Umbilical cord (tissue), 2 donors: ENCODE measurements at places on chromosomes 11 and 22. TPM values are rescaled to one million over a fixed set of nuclear protein-coding genes. Genes with fewer than 3 reads are reported as not detected.

DNA sequence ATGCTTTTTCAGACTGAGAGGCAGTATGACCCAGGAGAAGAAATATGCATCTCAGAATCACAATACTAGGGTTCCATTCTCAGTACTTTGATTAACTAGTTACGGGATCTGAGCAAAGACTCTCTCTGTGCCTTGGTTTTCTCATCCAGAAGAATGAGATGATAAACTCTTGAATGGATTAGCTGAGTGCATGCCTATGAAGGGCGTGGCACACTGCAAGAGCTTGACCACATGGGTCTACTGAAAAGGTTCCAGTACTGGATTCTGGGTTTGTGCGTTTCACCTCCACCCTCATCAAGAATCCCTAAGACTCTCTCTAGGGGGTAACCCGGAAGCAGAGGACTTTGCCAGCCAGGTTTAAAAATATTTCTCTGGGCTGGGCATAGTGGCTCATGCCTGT lies 25.6 kb downstream of the PGA5 start:
- no peak for DNase-seq

DNA sequence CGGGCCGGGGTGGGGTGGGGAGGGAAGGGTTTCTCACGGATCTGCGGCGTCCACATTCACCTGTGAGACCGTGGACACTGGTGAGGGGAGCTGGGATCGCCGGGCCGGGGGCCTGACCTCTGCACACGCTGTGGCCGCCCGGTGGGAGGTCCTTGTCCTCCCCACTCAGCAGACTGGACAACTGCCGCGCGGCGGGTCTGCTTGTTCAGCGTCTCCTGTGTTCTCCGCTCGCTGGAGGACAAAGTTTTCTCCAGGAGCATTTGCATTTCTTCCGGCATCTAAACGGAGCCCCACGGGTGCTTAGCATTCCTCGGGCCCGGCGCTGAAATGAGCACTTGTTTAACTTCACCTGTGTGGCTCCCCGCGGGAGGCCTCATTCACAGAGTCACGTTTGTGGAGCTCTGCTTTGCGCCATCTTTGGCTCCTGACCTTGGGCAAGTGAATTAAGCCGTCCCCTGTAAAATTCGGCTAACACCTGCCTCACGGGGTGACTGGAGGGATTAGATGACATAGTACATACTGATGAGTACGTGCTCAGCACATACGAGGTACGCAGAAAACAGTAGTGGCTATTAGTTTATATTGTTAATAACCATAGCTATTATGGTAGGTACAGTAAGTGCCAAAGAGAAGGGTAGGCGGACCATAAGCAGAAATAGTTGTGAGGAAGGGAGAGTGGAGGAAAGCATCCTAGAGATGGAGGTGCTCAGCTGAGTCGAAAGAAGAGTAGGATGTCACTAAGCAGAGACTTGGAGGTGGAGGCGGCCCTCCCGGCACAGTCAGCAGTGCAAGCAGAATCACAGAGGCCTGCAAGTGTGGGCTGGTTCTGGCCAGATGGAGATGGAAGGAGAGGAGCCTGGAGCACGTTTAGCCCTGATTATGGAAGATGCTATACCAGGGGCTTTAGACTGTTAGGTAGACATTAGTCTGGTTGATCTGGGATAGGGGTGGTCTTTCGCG lies 885 bp downstream of the TRMU start:
- no peak for DNase-seq

- no peak for DNase-seq
Measured at GRCh38 chr22:40690370-40690769, 11.1 kb downstream of the MCHR1 start.

DNA sequence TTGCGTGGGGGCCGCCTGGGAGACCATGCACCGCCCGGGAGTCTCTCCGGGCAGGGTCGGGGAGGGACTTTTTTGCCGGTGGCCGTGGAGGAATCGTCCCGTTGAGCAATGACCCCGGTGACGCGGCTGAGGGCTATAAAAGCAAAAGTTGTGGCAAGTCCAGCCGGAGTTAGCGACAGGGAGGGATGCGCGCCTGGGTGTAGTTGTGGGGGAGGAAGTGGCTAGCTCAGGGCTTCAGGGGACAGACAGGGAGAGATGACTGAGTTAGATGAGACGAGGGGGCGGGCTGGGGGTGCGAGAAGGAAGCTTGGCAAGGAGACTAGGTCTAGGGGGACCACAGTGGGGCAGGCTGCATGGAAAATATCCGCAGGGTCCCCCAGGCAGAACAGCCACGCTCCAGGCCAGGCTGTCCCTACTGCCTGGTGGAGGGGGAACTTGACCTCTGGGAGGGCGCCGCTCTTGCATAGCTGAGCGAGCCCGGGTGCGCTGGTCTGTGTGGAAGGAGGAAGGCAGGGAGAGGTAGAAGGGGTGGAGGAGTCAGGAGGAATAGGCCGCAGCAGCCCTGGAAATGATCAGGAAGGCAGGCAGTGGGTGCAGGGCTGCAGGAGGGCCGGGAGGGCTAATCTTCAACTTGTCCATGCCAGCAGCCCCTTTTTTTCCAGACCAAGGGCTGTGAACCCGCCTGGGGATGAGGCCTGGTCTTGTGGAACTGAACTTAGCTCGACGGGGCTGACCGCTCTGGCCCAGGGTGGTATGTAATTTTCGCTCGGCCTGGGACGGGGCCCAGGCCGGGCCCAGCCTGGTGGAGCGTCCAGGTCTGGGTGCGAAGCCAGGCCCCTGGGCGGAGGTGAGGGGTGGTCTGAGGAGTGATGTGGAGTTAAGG lies at the start of gene NEAT1:
Gene NEAT1, plus strand, starts transcription at position 166 of the 883 bp plus-strand sequence.
- peak; percentile 91 for DNase-seq

GRCh38 chr11:7498193-7498592 lies 12.9 kb downstream of the OLFML1 start:
- no peak for DNase-seq

DNA sequence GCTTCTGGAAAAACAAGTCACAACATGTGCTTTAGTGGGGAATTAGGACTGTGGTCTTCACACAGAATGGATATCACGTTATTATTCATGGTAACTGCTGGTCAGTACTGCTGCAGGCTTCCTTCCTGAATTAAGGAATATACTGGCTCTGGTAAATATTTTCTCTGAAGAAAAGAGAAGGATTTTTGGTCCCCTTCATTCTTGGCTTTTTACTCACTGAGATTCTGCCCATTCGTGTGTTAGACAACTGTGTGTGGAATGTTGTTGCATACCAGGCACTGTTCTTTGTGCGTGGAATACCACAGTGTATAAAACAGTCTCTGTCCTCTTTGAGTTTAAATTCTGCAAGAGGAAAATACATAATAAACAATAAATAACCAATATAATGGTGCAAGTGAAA lies 80.3 kb downstream of the ALX4 start:
- no peak for DNase-seq

DNA sequence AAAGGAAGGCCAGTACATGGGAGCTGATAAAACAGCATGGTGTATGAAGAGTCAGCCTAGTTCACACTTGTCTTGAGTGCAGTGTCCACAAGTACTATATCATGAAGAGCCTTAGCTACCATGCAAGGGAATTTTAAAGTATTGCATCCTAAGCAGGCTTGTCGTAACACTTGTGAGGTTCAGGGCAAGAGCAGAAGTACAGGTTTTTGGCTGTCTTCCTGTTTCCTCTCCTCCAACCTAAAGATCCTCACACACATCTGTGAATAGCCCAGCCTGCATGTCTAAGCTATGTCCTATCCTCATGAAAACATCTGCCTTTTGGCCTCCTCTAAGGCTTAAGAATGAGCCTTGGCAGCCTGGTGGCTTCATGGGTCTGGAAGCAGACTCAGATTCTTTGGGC lies 34.6 kb upstream of the TMEM123 start:
- no peak for DNase-seq

Gene RASGRP2
- 15.9 TPM for total RNA-seq

- no peak for DNase-seq
Measured at GRCh38 chr22:23269441-23270211, 89.3 kb downstream of the BCR start.

Gene CST6
- total RNA-seq: 4.6 TPM

Gene SHISAL1
- 3.9 TPM for total RNA-seq

Gene SCO2
- total RNA-seq: not detected

Gene GGTLC2
- not detected for total RNA-seq
